Activated CD4-positive, alpha-beta T cell treated with anti-CD3 and anti-CD28 coated beads, Interleukin-2, amount 50 U/mL, for 4 hours (primary cell): ENCODE measurements at places on chromosomes 2 and 18.

- no peak for DNase-seq
Measured at GRCh38 chr2:86229221-86229620, 30.0 kb downstream of the MRPL35 start.

DNA sequence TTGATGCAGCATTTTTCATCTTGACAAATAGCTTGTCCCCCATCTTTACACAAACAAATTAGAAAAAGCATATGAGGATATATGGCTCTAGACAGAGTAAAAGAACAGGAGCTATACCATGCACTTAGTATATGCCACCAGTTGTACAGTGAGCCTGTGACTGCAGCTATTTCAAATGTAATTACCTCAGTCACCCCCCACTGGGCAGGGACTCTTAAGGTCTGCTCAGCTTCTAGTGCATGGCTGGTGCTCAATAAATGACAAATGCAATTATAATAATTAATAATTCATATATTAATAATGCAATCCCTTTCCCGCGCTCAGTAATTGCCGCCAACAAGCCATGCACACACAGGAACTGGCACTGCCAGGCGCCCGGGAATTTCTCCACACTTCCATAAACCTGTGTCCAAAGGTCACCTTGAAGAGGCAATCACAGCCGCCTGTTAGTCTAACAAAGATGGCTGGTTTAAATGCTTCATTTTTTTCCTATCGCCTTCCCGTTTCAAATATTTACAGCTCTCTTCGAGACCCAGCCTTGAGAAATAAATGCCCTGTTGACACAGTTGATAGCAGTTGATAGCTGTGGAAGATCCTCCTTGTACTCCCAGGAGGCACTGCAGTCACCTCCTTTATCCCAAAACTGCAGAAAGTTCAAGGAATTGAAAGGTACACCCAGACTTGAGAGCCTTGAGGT lies 156.6 kb downstream of the INO80D start:
- DNase-seq = no peak

GRCh38 chr2:102154946-102155702 lies 12.6 kb downstream of the IL1R1 start:
- no peak for DNase-seq

DNA sequence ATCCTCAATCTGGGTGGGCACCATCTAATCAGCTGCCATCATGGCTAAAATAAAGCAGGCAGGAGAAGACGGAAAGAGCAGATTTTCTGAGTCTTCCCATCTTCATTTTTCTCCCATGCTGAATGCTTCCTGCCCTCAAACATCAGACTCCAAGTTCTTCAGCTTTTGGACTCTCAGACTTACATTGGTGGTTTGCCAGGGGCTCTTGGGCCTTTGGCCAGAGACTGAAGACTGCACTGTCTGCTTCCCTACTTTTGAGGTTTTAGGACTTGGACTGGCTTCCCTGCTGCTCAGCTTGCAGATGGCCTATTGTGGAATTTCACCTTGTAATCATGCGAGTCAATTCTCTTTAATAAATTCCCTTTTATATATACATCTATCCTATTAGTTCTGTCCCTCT lies 36.6 kb downstream of the DIPK1C start:
- DNase-seq = no peak

DNA sequence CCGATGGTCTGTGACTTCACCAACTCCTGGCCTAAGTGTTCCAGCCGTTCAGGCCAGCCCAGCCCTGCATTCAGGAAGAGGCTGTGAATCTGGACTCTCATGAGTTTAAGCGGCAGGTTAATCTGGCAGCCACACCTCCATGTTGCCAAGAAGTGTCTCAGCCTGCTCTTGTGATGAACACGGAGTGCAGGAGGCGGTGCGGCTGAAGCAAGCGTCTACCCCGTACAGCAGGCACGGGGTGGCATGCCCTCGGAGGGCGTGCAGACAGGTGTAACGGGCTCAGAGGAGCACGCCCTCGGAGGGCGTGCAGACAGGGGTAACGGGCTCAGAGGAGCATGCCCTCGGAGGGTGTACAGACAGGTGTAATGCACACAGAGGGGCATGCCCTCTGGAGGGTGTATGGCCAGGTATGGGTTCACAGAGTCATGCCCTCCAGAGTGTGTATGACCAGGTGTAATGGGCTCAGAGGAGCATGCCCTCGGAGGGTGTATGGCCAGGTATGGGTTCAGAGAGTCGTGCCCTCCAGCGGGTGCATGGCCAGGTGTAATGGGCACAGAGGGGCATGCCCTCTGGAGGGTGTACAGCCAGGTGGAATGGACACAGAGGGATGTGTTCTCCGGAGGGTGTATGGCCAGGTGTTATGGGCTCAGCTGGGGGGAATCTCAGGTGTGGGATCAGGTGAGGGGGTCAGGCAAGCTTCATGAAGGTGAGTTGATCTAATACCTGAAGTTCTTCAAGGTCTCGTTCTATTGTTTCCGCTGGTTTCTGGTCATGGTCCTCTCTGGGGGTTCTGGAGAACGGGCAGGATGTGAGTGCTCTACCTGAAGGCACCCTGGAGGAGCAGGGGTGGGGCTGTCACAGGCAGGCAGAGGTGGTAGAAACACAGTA lies 22.6 kb downstream of the CROCC2 start:
- no peak for DNase-seq

GRCh38 chr2:105999211-105999989 lies 194.7 kb downstream of the UXS1 start:
- no peak for DNase-seq

DNA sequence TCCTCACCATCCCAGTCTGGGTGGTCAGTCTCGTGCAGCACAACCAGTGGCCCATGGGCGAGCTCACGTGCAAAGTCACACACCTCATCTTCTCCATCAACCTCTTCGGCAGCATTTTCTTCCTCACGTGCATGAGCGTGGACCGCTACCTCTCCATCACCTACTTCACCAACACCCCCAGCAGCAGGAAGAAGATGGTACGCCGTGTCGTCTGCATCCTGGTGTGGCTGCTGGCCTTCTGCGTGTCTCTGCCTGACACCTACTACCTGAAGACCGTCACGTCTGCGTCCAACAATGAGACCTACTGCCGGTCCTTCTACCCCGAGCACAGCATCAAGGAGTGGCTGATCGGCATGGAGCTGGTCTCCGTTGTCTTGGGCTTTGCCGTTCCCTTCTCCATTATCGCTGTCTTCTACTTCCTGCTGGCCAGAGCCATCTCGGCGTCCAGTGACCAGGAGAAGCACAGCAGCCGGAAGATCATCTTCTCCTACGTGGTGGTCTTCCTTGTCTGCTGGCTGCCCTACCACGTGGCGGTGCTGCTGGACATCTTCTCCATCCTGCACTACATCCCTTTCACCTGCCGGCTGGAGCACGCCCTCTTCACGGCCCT lies 11.2 kb downstream of the ACKR3 start:
- DNase-seq = no peak

DNA sequence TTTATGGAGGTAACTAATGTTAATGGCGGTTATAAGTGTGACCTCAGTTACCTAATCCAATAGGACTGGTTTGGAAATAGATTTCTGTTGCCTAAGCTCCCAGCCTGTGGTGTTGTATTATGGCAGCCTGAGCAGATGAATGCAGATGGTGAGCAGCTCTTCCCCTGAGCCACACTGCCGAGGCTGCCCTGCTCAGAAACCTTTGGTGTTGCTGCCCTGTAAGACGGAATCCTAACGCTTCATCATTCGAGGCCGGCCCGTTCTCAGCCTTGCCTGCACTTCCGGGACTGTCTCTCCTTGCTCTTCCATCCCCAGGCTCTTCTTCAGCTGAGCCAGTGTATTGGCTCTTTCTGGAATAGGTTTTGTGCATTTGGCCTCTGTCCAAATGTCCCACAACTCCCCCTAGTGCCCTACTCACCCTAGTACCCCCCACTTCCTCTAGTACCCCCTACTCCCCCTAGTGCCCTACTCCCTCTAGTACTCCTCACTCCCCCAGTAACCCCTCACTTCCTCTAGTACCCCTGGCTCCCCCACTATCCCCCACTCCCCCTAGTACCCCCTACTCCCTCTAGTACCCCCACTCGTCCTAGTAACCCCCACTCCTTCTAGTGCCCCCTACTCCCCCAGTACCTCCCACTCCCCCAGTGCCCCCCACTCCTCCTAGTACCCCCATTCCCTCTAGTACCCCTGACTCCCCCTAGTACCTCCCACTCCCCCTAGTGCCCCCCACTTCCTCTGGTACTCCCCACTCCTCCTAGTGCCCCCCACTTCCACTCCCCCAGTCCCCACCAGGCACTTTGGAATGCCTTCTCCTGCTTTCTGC lies 106.0 kb upstream of the TAF1B start:
- DNase-seq = no peak

DNA sequence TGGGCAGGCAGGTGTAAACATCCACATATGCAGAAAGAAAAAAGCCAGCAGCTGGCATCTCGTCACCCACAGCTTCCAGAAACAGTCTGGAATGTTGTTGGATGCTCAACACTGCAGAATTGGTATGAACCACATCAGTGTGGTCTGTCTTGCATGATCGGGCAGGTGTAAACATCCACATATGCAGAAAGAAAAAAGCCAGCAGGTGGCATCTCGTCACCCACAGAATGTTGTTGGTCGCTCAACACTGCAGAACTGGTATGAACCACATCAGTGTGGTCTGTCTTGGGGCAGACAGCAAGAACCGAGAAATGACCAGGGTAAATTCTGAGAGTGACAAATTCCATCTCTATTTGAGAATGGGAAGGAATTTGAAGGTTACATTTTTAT lies 39.6 kb downstream of the DOCK10 start:
- peak; percentile 15 for DNase-seq

- DNase-seq = no peak
Measured at GRCh38 chr2:81650048-81650971, 1345.8 kb upstream of the LRRTM1 start.

GRCh38 chr2:214533541-214533940 lies 122.7 kb downstream of the VWC2L start:
- DNase-seq = no peak

DNA sequence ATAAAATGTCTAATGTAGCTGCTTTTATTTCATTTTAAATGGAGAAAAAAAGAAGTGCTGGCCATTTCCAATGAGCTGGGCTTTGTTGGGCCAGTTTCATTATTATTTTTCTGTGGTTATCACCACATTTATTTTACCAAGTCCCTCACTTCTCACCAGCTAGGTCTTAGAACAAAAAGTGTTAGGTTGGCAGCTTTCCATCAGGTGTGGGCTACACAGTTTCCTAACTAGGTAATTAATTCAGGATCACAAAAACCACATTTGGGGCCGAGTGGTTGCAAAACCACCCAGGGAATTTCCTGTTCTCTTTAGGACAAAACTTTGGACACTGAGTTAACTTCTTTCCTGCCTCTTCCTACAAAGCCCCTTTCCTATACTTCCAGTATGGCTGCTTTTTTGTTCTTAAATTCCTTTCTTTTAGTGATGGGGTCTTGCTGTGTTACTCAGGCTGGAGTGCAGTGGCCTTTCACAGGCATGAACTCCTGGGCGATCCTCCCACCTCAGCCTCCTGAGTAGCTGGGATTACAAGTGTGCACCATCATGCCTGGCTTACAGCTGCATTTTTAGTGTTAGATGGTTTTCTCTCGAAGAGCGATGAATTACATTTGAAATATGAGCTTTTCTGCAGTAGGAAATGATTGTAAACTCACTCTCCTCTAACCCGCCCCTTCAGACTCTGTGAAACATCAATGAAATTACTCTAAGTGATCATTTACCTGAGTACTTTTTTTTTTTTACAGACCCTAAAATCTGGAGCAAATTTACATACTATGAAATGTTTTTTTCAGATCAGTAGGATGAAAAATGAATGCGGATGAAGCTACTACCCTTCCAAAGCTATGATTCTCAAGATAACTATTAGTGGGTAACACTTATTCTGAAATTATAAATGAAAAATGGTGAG lies 2.6 kb upstream of the ZFP36L2 start:
- no peak for DNase-seq

GRCh38 chr2:215839309-215839708 lies 174.0 kb downstream of the MREG start:
- DNase-seq = no peak

DNA sequence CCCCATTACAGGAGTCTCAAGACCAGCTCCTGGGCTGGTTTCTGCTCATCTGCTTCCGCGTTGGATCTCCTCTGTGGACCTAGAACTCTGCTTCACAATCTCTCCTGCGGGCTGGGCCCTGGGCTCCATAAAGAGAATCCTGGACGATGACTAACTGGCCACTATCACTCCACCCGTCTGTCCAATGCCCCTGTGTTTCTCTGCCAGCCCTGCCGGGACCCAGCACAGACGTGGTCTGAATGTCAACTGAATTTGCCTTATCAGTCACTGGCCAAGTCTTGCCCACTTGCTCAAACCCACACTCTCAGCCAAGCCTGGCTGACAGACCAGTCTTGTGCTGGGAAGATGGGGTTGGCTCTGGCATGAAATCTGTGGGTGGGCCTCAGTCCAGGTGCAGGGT lies 17.4 kb downstream of the KIF3C start:
- DNase-seq = no peak

GRCh38 chr2:23988371-23988770 lies 21.5 kb upstream of the MFSD2B start:
- no peak for DNase-seq

DNA sequence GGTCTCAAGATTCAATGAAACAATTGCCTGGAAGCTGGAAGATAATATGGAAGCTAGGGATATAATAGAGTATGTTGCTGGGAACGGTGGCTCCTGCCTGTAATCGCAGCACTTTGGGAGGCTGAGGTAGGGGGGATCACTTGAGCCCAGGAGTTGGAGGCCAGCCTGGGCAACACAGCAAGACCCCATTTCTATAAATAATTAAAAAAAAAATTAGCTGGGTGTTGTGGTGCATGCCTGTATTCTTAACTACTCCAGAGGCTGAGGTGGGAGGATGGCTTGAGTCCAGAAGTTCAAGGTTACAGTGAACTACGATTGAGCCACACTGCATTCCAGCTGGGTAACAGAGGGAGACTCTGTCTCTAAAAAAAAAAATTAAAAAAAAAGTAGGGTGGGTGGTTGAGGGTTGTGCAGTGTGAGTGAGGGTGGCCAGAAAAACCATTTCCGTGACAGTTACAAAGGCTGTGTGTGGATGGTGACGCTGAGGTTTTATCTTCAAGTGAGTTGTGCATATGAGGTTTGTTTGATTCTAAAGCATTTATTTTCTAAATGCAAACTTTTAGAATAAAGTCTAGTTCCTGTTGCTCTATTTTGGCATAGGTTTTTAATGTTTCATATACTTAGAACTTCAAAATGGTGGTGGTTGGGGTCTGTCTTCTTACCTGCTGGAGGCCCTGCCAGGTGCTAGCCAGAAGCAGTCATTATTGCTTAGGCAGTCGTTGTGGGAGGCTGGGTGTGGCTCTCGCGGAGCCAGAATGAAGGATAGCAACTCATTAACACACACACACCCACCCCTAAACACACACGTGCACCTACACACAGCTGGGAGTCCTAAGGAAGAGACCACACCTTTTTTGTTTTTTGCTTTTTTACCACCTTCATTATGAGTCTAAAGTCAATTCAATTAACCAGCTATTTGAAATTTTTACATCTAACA lies 4.7 kb upstream of the IL1R2 start:
- DNase-seq = no peak

- no peak for DNase-seq
Measured at GRCh38 chr18:39489431-39489830, 1923.8 kb upstream of the CELF4 start.

- DNase-seq = no peak
Measured at GRCh38 chr2:41865263-41865662, 182.6 kb upstream of the PKDCC start.

- no peak for DNase-seq
Measured at GRCh38 chr2:228841475-228841874, 429.6 kb downstream of the PID1 start.
